Stimulated activated CD8-positive, alpha-beta memory T cell treated with anti-CD3 and anti-CD28 coated beads, Interleukin-7, amount 100 ng/mL, for 1 hour (primary cell): ENCODE measurements at places on chromosomes 3 and 15.

GRCh38 chr3:123540285-123540684 is 44.6 kb downstream of the HACD2 start:
- DNase-seq = no peak

DNA sequence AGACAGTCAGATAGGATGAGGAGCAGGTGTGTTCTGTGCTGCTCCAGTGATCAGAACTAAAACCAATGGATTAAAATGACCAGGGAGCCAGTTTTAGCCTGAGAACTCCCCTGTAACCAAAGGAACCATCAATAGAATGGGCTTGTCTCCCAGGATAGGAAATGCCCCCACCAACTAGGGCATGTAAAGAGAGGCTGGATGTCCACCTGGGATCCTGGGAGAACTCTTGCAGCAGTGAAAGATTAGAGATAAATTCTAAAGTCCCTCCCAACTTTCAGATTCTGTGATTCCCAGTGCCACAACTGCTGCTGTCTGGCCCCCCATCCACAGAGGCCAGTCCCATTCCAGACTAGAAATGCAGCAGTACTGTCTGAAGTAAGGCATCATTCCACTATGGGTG is 33.8 kb downstream of the HDC start:
- DNase-seq = no peak

- DNase-seq = no peak
Measured at GRCh38 chr15:99248000-99248715, 1.2 kb downstream of the TTC23 start.

DNA sequence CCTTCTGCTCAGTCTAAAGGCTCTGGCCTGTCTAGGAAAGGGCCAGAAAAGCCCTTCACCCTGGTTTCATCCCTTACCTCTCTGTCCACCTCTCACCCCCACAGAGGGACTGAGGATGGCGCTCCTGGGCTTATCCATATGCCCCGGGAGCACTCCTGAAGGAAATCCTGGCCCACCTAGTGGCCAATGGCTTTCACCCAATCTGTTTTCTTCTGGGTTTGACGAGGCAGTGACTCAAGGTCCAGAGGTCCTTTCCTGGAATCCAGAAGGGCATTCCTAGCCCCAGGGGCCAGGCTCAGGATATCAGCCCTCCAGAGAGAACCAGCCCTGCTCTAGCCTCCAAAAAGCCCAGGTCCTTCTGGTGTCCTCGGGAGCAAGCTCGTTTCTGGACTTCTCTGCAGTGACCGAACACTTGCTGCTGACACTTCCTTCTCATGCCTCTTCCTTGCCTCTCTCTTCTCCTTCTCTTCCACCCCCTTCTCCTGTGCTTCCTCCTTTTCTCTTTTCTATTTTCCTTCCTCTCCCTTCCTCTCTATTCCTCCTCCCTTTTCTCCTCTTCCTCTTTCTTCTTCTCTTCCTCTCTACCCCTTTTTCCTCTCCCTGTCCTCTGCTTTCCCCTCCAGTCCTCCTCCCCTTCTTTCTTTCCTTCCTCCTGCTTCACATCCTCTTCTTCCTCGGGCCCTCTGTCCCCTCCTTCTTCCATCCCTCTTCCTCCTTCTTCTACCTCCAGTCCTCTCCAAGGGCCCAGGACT is 59.6 kb downstream of the RHCG start:
- DNase-seq = no peak

GRCh38 chr3:194908972-194909371 is 223.3 kb downstream of the FAM43A start:
- DNase-seq = no peak

GRCh38 chr3:120793601-120794000 is 51.1 kb downstream of the GTF2E1 start:
- no peak for DNase-seq

DNA sequence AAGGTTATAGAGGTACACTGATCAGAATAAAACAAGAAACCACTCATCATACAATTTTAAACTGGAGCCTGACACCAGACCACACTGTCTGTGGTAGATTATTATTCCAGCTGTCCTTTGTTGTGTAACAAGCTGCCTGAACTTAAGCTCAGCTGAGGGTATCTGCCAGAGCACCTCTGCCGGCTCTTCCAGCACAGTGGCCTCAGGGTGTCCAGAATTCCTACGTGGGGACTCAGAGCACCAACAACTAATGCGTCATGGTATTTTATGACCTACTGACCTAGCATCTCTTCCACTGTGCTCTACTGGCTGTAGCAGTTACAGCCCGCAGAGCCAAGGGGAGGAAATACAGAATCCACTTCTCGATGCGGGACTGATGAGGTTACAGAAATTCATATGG is 15.6 kb upstream of the RAF1 start:
- DNase-seq = no peak

- DNase-seq = no peak
Measured at GRCh38 chr3:36656873-36657272, 107.5 kb downstream of the DCLK3 start.

DNA sequence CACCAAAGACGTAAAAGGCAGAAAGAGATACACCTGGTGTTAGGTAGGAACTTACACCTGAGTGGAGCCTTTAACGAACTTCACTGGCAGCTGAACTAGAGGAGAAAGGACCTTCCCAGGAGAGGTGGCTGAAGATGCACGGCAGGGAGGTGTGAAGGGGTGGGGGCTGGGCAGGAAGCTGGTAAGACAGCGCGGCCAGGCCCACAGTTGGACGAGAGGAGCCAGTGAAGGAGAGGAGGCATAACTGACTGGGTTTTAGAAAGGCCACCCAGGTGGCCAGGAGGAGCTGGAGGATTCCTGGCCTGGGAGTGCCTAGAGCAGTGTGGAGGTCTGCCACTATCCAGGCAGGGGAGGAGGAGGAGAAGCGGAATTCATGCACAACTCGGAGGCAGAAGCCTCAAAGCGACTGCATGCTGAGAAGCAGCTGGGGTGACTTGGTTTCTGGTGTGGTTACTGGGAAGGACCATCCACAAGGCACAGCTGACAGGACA is 51.9 kb downstream of the SLC41A3 start:
- no peak for DNase-seq

DNA sequence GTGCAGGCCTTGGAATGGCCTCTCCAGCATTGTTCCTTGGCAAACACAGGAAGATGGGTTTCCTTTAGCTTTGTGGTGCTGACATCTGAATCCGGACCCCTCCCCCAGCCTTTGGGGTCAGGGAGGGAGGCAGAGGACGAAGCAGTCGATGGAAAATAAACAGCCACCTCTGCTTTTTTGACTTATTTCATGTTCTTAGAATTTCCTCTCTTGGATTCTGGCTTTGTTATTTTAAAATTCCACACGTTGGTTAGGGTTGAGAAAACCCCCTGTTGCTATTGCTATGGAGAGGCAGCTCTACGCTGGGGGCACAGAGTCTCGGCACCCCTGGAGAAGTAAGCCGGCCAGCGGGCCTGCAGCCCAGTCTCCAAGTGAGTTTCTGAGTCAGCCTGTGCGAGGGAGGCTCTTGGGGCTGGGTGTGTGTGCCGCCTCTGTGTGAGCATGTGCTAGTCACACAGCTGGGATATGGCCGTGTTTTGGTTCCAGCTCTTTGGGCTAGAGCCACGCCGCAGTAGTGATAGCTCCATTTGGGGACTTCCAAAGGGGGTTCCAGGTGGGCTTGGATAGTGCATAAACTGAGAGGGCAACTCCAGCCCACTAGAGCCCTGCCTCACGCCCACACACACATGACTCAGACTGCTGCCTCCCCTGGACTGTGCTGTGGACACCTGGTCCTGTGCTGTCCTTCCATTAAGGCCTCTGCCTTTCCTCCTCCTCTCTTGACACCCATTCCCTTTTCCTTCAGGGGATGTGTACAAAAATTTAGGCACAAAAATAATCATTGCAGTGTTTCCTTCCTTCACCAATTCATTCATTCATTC is 58.8 kb downstream of the AMOTL2 start:
- DNase-seq = no peak

DNA sequence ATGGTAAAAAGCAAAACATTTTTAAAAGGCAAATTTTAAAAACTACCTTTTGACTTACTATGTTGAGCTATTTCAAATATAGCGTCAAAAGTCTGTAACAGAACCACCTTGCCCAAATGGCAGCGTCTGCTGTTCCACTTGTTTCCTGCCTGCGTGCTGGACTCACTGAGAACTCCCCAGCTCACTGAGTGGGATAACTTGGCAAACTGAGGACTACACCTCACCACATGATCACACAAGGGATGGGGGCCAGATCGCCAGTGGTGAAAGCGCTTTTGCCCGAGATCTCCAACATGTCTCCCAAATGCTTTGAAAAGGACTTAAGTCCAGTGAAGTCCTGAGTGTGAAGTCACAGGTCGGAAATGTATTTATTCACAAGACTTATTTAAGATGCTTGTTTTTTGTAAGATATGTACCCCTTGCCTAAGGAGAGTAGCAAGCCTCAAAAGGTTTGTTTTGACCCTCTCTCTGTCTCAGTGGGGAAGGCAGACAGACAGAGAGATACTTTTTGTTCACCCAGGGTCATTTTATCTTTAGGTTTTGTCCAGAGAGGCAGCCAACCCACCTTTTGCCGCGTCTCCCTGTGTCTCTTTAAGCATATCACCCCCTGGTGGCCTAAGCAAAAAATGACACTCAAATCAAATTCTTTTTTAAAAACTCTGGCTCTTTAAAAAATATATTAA is 192.6 kb downstream of the PDZRN3 start:
- no peak for DNase-seq
